ENCODE measurements at places on chromosomes 6 and 20. TPM values are rescaled to one million over a fixed set of nuclear protein-coding genes. Genes with fewer than 3 reads are reported as not detected.

Gene PNLDC1
- total RNA-seq = not detected

Gene GATA5
- total RNA-seq = 2.0 TPM

GRCh38 chr6:150142670-150143515 is at the start of gene PPP1R14C:
Gene PPP1R14C (plus strand): TSS chr6:150143044. CDS start chr6:150143193, 149 bp downstream.
- no peak for DNase-seq

GRCh38 chr20:20466341-20466879 is 98.5 kb downstream of the INSM1 start:
- no peak for DNase-seq

DNA sequence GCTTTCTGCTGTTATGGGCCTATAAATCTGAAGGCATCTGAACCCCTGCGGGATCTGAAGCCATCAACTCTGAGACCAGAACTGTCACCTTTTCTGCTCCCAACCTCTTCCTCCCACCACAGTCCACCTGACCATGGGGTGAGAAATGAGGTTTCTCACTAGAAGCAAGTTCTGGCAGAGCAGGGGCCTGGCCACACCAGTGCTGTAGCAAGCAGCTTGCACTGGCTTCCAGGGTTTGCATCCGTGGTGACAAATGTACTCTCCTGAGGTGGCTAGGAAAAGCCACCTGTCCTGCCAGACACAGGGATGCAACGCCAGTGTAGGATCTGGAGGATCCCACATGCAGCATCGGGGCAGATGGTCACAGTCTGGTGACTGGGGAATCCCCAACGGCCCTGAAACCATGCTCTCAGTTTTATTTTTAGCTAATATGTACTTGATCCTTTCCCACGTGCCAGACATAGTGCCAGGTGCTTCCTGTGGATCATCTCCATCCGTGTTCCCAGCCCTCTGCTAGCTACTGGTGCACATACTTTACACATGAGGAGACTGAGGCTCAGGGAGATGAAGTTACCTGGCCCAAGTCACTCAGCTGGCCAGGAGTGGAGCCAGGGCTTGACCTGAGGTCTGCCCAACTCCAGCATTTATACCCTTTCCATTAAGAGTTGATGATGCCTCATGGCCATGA is 122.1 kb upstream of the SPACA1 start:
- DNase-seq = no peak

DNA sequence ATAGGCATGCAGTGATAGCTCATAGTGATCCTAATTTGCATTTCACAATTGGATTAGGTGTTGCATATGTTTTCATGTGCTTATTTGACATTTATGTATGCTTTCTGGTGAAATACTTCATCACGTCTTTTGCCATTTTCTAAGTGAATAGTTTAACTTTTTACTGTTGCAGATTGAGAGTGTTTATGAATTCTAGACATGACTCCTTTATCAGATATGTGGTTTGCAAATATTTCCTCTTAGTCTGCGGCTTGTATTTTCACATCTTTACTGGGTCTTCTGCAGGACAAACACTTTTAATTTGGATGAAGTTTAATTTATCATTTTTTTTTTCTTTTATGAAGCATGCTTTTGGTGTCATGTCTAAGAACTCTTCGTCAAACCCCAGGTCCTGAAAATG is 39.2 kb downstream of the CCN2 start:
- DNase-seq = no peak

DNA sequence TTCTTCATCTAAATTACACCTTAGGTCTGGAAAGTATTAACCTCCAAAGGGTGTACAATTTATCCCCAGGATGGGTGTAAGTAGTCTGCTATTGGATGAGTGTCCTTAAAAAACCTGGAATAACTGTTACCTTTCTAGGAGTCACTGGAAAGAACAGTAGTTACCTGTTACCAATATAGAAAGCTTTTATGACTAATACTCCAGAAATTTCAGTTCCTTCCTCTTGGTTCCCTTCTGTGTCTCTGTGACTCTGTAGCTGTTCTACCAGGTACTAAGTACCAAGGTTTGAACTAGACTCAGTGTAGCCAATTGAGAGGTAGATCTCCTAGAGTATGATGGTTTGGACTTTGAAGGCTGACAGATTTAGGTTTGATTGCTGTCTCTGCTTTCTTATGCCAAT is 47.0 kb upstream of the TBX18 start:
- DNase-seq = no peak

- DNase-seq = no peak
These were observed 78.3 kb upstream of the CTNNBL1 start for GRCh38 chr20:37615340-37616109.

DNA sequence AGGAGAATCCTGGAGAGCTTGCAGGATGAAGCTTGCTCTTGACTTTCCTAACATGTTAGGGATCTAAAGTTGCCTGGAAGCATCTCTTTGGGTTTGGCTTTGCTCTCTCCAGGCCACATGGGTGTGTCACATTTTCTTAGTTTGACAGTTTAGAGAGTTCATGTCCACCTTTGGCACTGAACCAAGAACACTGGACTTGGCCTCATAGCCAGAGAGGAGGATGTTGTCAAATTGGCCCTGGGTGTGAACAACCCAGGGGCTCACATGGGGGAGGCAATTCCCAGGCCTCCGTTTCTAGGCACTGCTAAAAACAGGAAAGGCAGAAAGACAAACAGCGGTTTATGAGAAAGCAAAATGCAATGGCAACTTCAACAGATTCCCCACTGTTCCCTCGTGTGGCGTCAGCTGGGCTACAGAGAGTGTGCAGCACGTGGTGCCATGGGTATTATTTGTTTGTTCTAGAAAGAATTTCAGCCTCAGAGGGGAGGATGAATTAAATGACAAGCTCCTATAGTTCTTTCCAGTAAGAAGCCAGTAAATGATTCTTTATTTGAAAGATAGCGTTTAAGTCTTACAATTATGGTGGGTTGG is 93.9 kb downstream of the CLIC5 start:
- DNase-seq = no peak
